ENCODE measurements at places on chromosomes 3 and 15. TPM values are rescaled to one million over a fixed set of nuclear protein-coding genes. Genes with fewer than 3 reads are reported as not detected.

Gene RTP3
- not detected for total RNA-seq

DNA sequence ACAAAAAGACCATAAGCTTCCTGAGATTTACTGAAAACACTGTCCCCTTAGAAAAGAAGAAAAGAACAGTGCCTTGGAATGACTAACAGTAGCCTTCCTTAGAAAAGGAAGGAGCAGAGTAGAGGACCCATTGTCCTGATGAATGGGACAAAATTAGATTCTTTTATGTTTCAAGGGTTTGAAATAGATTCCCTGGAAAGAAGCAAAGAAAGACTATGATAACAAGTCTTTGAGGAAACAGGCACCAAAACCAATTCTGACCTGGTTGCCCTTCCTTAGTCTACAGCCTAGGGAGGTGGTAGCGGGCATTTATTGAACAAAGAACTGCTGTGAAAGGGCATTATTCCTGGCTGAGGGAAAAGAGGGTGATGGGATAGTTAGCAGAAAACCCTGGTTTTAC, 1024.8 kb downstream of the TBL1XR1 start:
- no peak for DNase-seq

GRCh38 chr3:68403741-68404140, 528.6 kb downstream of the TAFA4 start:
- DNase-seq: no peak

GRCh38 chr15:81223346-81223971, 26.8 kb downstream of the IL16 start:
- no peak for DNase-seq

DNA sequence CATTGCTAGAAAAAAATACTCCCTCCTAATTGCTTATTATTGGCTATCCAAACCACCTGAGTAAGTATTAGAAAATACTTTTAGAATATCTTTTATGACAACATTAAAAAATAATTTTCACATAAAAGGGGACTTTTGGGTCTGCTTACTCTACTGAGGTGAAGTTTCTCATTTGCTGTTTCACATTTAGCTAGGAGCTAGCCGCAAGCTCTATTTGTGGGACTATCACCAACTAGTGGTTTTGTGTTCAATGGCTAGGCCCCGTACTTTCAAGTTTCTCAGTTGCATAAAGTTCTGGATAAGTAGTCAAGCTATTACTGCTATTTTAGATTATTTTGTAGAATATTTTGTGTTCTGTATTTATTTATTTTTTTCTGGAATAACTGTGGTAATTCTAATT, 244.2 kb upstream of the SLITRK3 start:
- DNase-seq: no peak

Gene CHRFAM7A
- 2.0 TPM for total RNA-seq

DNA sequence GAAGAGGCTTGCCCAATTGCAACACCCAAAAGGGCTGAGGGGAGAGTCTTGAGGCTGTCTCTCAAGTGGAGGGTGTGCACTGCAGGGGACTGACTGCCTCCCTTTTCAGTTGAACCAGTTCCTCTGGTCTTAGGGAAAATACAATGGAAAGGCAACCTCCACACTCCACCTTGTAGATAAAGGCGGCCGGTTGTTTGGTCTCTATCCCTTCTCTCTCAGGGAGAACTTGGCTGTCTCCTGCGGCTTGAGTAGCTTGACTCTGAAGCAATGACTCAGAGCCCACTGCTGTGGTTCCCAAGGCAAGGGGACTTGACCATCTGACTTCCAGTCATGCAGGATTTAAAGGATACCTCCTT, 143.2 kb upstream of the UMPS start:
- no peak for DNase-seq

DNA sequence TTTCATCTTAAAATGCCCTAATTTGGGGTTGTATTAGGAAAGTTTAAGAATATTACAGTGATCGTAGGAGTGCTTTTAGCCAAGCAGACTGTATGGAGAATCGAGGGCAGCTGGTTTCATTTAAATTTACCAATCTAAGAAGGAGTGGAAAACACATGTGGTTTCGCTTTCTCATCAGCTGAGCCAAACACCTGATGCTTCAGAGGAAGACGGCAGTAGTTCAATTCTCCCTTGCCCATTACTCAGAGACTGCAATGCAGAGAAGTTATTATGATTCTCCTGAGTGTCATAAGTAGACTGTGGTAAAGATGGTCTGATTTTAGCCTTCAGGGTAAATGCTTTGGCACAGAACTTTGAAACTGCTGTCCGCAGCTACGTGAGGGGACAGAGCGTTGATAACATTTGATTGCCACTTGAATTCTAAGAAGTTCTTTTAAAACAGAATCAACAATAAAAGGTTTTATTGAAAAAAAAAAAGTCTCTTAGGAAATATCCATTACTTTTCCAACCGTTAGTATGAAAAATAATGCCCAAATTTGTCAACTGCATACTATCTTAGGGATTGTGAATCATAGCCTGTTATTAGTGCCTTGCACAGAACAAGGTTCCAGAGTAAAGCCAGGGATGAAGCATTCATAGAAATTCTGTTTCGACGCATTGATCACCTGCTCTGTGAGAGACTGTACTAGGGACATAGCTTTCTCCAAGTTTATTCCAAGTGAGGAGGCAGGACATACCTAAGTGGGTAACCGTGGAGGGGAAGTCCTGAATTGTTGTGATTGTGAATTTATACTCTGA, 25.6 kb downstream of the LYSMD4 start:
- no peak for DNase-seq

GRCh38 chr3:149936812-149937230, 33.9 kb downstream of the PFN2 start:
- DNase-seq: peak; percentile 13

Gene BNC1
- total RNA-seq: 0.41 TPM

- peak; percentile 41 for DNase-seq
Measured at GRCh38 chr3:149494022-149494758, 19.7 kb downstream of the TM4SF4 start.

GRCh38 chr15:73700041-73700842, 16.1 kb downstream of the CD276 start:
- peak; percentile 66 for DNase-seq

GRCh38 chr3:148262980-148263379, 434.7 kb upstream of the AGTR1 start:
- no peak for DNase-seq

DNA sequence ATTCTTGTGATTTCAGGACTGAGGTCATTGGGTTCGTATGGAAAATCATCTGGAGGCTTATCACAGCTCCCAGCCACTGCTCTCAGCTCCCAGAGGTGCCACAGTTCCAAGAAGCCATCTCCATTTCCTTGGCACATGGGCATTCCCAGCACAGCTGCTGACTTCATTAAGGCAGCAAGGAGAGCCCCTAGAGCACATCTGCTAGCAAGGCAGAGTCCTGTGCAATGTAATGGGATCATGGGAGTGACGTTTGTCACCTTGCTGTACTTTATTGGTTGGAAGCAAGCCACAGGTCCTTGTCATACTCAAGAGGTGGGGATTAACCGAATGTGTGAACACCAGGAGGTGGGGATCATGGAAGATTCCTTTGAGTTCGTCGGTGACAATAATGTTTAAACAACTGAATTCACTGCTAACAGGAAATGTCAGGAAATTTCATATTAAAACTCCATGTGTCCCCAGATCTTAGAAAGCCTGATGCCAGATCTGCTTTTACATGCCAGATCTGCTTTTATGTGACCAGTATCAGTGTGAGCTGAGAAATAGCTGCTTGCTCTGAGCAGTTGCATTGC, 148.8 kb downstream of the GABRG3 start:
- DNase-seq: no peak

- no peak for DNase-seq
Measured at GRCh38 chr3:132847849-132848625, 125.8 kb upstream of the NPHP3 start.

Gene LZTFL1
- total RNA-seq: 24.5 TPM

GRCh38 chr15:69954666-69955065, 143.1 kb downstream of the TLE3 start:
- no peak for DNase-seq

GRCh38 chr15:56367156-56367555, 1.9 kb downstream of the TEX9 start:
- DNase-seq: no peak

GRCh38 chr15:69318033-69318432, 19.3 kb downstream of the PAQR5 start:
- no peak for DNase-seq

Gene GHSR
- total RNA-seq: 0.82 TPM

GRCh38 chr15:80915472-80915871, 74.1 kb downstream of the MESD start:
- no peak for DNase-seq

- no peak for DNase-seq
Measured at GRCh38 chr3:76679541-76679940, 360.4 kb upstream of the ROBO2 start.

DNA sequence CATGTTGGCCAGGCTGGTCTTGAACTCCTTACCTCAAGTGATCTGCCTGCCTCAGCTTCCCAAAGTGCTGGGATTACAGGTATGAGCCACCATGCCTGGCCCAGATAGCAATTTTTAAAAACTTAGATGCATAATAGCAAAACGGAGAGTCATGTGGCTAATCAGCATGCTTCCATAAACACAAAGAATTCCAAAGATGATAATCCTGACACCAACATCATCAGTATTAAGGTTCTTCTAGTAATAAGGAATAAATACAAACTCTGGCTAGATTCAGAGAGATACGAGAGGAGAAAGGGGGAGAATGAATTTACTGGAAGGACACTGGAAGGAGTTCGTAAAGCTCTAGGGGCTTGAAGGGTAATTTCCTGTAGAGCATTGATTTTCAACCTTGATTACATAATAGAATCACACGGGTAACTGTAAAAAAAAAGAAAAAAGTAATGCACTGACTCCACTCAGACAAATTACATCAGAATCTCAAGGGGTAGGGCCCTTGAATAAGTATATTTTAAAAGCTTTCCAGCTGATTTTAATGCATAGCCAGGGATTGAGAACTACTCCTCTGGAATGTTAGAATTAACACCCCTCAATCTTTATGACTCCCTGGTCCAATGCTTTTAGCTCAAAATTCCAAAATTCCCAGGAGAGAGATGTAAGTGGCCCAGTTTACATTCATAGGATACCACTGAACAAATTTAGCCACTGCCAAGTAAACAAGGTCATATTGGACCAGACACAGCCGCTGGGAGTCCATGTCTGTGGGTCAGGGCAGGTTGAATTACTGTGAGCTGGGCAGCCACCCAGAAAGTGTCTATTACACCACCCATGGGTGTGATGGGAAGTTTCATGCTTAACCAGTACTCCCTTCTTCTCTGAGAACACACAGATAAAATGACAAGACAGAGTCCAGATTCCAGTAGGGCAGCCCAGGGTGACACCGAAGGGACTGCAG, 243.9 kb downstream of the TBL1XR1 start:
- DNase-seq: no peak

GRCh38 chr3:187717572-187717971, 15.2 kb upstream of the RTP2 start:
- no peak for DNase-seq

Measured in frontal cortex (tissue), 4 donors.